ENCODE measurements at places on chromosomes 5 and 9. TPM values are rescaled to one million over a fixed set of nuclear protein-coding genes. Genes with fewer than 3 reads are reported as not detected.

- DNase-seq: no peak
Observed at GRCh38 chr5:17655921-17656320, 21.7 kb downstream of the TAF11L14 start.

DNA sequence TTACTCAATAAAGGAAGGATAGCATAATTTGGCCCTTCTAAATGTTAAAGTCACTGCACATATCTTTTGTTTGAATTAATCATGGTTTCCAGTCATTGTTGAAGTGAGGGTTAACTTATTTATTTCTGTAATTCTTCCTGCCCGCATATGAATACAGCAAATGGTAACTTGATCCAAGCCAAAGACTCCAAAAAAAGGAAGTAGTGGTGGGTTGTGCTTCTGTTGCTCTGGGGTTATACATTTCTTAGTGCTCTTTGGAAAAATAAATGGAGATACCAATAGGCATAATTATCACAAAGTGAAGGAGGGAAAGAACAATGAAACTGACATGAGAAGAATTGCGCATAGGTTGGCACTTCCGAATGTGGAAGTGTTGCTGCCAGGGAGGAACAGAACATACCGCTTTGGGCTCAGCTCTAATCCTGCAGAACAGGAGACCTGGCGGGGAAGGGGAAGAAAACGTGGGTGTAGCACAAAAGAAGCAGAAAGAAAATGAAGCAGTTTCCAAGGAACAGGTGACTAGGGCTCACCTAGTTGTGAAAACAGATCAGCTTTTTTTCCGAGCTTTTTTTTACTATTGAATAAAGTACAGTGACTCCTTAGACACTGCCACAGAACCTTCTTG, 69.7 kb upstream of the TAF11L2 start:
- DNase-seq: no peak

- no peak for DNase-seq
Observed at GRCh38 chr5:54537725-54538124, 20.2 kb downstream of the SNX18 start.

- no peak for DNase-seq
Observed at GRCh38 chr9:121732389-121732788, 81.0 kb downstream of the DAB2IP start.

DNA sequence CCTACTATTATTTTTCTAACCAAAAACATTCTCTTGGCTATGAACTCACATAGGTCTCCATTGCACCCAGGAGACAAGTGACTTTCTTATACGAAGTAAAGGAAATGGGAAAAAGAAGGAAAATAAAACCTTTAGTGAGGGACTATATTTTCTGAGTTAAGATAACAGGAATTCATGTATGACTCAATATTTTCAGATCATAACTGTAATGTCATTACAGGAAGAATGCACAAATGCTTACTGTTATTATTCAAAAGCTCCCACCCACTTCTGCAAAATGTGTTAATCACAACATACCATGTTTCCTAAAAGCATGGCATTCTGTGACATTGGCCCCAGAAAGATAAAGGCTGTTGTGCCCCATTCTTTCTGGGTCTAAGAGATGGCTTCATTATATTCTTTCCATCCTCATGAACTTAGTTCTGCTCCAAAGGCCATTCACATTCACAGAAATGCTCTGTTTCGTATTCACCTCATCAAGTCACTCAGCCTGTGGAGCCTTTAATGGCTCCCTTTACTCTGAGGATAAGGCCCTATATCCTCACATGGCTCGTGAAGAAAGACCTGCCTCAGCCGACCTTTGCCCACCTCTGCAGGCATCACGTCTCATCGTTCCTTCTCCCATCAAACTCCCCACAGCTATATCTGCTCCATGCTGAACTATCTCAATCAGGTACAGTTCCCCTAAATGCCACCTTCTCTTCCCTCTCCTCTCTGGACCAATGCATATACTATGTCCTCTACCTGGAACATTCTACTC, 77.0 kb downstream of the ABCA1 start:
- no peak for DNase-seq

GRCh38 chr5:124104821-124105220, 592.8 kb downstream of the CSNK1G3 start:
- no peak for DNase-seq

DNA sequence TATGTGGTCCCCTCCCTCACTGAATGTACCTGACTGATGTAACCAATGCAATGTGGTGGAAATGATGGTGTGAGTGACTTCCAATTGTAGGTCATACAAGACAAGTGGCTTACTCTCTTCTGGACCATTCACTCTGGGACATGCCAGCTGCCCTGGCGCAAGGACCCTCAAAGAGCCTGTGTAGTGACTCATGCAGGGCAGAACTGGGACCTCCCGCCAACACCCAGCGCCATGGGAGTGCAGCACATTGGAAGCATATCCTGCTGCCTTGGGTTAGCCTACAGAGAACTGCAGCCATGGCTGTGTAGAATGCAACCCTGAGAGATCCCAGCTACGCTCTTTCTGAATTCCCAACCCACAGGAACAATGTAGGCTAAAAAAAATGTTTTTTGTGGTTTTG, 90.0 kb upstream of the PANK3 start:
- DNase-seq: no peak

- no peak for DNase-seq
Observed at GRCh38 chr5:171425596-171426244, 6.3 kb downstream of the FGF18 start.

GRCh38 chr5:106843812-106844416, 826.8 kb downstream of the EFNA5 start:
- DNase-seq: no peak

DNA sequence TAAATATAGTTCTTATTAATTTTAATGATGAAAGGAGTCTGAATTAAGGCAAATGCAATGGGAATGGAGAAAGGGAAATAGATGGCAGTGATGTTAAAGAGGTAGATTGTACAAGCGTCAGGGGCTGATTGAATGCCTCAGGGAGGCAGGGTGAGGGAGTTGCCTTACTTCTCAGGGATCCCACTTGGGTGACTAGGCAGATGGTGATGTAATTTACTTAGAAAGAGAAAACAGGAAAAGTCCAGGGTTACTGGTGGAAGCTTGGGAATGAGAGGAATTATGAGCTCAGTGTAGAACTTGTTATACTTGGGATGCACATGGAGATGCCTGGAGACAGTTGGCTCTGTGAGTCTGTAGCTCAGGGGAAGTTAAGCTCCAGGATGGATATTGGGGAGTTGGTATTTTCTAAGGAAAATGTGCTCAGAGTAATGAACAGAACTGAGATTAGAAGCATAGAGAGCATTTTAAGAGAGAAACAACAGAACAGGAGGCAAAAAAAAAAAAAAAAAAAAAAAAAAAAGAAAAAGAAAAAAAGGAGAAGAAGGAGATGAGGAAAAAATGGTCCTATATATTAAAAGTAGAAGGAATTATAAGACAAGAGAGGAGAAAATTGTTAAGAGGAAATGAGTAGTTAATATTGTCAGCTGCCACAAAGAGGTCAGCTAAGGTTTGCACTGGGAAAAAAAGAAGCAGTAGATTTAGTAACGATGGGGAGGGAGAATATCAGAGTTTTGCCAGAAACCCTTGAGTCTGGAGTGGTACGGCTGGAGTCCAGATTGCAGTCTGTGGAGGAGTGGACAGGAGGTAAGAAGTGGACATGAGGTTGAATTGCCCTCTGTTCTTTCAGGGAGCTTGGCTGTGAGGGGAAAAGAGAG, 88.0 kb upstream of the ELL2 start:
- DNase-seq: no peak

GRCh38 chr9:86545090-86545489, 190.9 kb upstream of the TUT7 start:
- no peak for DNase-seq

DNA sequence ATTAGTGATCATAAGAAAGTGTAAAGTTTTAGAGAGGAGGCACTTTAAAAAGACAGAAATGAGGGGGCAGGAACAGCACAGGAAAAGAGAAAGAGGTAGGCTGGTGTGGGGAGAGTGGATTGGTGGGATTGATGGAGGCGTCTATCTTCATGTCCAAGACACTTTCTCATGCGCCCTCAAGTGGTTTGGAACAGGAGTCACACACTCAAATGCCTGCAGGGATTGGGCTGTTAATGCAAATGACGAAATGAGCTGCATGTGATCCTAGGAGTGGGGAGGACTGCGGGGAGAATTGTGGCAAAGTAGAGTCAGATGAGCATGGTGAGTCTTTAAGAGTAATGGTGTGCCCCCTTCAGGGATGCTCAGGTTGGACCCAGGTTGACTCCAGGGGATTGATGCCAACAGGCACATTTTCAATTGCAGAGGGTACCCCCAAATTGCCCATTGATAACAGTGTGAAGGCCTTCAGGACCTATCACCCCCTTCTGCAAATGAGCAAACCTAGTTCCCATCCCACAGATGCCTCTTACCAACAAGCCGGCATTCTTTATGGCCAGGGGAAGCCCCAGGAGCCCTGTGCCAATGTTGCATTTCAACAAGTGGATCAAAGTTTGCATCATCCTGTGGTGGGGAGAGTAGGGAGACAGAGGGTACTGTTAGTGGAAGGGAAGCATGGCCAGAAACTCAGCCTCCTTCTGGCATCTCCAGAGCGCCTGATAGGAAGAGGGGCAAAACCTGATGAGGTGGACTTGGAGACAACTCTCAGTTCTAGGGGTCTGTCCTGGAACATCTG, 5.3 kb downstream of the SLC36A3 start:
- DNase-seq: no peak

DNA sequence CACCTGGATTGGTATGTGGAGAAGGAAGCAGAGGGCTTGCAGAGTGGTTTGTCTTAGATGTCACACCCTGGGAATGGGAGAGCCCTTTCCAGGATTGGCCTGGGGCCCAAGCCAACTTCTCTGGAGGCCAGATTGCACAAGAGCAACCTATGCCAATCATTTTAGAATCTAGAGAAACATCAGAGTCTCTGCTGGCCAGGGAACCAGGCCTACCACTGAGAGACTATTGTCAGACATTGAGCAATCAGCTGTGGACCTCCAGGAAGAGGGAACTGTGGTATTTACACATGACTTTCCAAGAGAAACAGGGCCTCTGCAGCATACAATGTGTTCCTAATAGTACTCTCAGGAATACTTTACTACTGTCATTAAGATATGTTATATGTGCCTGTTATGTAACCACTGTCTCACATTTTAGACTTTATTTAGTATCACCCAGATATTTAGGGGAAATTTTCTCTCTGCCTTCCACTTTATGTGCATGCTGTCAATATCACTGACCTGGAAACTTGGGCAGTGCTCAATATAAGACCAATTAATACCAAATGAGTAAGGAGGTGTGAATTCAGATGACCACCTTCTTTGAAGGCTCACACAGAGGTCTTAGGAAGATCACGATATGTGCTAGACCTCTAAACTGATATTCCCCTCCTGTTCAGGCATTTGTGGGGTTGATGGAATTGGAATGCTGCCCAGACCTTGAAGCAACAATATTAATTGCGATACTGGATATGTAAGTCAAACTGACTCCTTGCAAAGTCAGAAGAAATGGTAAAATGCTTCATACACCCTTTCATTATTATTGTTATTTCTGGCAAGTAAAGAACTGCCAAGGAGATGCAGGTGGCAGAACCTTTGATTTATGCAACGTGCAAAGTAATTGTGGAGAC, 20.5 kb upstream of the CCL28 start:
- DNase-seq: no peak

GRCh38 chr5:124461941-124462340, 284.5 kb downstream of the ZNF608 start:
- no peak for DNase-seq

GRCh38 chr5:131939690-131940345, 5.6 kb downstream of the MEIKIN start:
- no peak for DNase-seq

GRCh38 chr5:5341531-5342292, 80.8 kb upstream of the ICE1 start:
- DNase-seq: no peak

- no peak for DNase-seq
Observed at GRCh38 chr9:82117026-82117811, 128.6 kb downstream of the SPATA31D1 start.

DNA sequence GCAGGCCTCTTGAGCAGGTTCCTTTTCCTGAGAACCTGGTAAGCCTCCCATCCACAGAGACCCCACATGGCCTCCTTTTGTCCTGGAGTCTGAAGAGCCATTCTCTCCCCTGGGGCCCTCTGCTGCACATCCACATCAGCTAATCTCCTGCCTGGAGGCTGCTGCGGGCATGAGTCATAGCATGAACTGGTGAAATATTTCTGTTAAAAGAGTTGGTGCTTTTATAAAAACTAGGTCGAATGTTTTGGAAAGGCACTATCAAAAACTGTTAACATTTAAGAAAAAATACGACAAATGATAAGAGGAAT, 399.4 kb downstream of the CTNND2 start:
- DNase-seq: no peak

- no peak for DNase-seq
Observed at GRCh38 chr9:133132174-133132573, 11.1 kb upstream of the RALGDS start.

GRCh38 chr5:8481007-8481406, 612.1 kb downstream of the MTRR start:
- DNase-seq: no peak

- no peak for DNase-seq
Observed at GRCh38 chr9:76571743-76572146, 112.8 kb downstream of the GCNT1 start.

- no peak for DNase-seq
Observed at GRCh38 chr5:132142459-132142858, 68.9 kb downstream of the CSF2 start.

- no peak for DNase-seq
Observed at GRCh38 chr9:12318732-12319685, 374.2 kb upstream of the TYRP1 start.

DNA sequence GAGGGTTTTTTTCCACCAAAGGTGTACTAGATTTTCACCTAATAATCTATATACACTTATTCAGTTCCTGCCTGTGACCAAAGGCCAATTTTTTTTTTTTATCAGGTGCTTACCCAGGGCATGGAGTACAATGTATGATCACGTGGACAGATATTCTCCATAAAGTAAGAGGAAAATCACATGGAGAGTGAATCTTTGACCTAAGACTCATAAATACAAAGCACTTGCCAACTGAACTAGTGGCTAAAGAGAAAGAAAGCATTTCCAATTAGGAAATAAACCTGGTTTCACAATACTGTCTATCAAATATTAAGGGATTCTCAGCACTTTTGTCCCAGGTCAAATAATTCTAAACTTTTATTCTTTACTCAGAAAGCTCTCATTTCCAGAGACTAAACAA, 33.0 kb upstream of the CEP120 start:
- no peak for DNase-seq

ATP10B gene
- polyA plus RNA-seq: not detected

STKLD1 gene
- 0.95 TPM for polyA plus RNA-seq

PCDHGA3 gene
- polyA plus RNA-seq: 1.2 TPM

IL5 gene
- not detected for polyA plus RNA-seq

FYB1 gene
- polyA plus RNA-seq: 0.01 TPM

AQP3 gene
- 12.4 TPM for polyA plus RNA-seq
